ENCODE measurements at places on chromosomes 13 and 19.

DNA sequence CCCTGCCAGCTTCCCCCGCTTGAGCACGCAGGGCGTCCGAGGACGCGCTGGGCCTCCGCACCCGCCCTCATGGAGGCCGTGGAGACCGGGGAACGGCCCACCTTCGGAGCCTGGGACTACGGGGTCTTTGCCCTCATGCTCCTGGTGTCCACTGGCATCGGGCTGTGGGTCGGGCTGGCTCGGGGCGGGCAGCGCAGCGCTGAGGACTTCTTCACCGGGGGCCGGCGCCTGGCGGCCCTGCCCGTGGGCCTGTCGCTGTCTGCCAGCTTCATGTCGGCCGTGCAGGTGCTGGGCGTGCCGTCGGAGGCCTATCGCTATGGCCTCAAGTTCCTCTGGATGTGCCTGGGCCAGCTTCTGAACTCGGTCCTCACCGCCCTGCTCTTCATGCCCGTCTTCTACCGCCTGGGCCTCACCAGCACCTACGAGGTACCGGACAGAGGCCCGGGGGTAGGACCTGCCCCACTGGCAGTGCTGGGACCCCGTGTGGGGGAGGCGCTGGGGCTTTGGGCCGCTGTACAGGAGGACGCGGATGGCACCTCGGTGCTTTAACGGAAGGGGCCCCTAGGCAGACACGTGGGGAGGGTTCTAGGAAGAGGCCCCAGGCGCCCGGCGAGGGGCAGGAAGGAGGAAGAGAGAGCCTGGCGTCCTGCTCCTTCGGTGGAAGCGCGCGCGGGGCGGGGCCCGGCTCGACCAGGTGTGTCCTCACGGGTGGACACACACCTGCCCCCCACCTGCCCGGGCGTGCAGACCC is 681 bp downstream of the SLC5A5 start:
- no peak for DNase-seq

- DNase-seq = no peak
These were observed 598.4 kb upstream of the SLITRK6 start for GRCh38 chr13:86397635-86398034.

GRCh38 chr13:24747248-24748060 is 16.5 kb upstream of the RNF17 start:
- no peak for DNase-seq

DNA sequence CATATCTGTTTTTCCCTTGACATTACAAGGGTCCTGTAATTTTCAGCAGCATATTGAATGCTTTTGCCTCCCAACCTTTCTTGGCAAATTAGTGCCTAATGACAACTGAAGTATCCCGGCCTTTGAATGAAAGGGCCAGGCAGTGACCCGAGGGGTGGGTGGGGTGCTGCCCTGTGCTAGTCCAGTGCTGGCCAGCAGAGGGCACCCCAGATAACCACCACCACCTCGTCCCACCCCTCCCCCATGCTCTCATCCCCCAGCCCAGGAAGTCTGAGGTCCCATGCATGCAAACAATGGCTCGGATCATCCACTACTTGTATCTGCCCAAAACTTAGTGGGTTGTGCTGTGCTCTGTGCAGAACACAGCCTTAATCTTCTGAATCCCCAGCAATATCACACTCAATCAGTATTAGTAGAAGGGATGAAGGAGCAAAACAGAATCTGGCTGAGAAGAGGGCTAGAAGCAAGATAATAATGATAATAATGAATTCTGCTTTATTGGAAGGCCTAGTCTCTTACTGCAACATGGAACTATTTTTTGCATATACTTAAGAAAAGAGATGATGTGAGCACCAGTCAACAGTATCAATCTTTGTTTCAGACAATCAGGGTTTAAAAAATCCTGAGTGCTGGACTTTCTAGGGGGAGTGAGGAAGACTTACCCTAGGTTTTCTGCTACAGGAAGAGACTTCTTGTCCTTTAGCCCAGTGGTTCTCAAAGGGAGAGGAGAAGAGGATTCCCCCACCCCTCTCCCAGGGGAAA is 3.8 kb downstream of the ATP12A start:
- no peak for DNase-seq

GRCh38 chr19:2446381-2446780 is 10.4 kb downstream of the LMNB2 start:
- no peak for DNase-seq

- DNase-seq = no peak
These were observed 7.0 kb upstream of the RAB8A start for GRCh38 chr19:16104722-16105121.

DNA sequence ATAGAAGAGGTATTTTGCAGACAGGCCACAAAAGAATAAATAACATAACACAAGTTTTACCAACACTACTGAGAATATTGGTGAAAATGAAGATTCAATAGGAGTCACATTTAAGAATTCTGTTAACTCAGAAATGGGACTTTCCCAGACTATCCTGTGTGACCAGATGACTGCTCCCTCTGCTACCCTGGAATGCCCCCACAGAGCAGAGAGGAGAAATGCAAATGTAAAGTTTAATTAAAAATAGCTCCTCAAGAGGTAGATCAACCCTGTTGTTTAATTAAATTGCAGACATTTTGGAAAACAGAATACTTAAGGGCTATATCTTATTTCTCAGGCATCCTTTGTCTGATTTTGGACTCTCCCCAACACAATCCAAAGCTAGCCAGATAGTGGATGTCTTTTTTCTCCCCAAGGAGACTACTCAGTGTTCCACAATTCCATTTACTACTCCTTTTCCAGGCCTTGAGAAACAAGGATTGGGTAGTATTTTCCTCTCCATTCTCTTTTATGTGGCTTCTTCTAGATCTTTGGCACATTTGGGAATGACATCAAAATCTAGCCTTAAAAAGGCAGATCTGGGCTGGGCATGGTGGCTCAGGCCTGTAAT is 104.7 kb upstream of the TSC22D1 start:
- no peak for DNase-seq
